ENCODE measurements at places on chromosomes 6 and 20.
A peak's percentile ranks its signal among the peaks of the same experiment; 100 is the strongest.

DNA sequence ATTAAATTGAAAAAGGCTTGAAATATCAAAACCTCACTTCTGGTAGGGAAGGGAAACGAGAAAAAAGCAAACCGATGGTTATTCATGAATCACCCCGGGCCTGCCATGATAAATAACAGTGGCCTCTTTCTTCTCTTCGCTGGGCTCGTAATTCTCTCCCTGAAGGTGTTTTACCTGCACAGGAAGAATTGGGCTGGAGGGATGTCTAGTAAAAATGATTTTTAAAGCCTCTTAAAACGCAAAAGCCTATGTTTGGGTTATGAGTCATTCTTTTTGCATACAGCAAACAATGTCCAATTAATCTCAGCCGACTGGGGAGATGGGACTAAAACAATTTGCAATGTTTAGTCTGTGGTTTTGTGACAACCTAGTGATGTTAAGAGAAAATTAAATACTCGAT, 16.8 kb downstream of the LINC00237 start:
- no peak for DNase-seq

GRCh38 chr6:4327841-4328240, 192.5 kb upstream of the ECI2 start:
- DNase-seq = no peak

- no peak for DNase-seq
Observed at GRCh38 chr6:21133901-21134300, 459.6 kb upstream of the SOX4 start.

DNA sequence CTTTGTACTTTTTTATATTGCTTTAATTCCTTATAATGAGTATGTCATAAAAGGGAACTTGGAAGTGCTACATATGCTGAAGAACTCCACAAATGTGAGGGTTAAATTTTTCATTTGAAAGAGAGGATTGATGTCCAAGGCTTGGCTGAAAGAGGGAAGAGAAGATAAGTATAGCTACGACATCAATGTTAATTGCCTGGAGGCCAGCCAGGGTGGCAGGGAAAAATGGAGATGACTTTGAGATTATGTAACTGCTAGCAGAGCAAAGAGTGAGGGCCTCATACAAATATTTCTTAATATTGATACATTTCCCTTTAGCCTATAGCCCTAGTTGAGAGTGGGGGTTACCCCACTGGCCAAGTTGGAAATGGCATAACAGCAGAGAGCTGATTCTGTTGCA, 24.8 kb upstream of the RIMS4 start:
- no peak for DNase-seq

DNA sequence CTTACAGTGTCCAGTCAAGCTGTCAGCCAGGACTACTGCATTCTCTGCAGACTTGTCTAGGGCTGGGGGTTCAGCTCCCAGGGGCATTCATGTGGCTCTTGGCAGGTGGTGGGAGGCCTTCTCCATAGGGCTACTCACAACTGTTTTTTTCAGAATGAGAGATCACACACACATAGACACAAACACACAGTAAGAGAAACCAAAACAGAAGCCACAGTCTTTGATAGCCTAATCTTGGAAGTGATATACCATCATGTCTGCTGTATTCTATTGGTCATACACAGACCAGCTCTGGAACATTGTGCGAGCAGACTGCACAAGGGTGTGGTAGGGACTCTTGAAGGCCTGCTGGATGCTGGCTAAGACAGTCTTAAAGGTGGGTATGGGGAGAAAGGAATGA, 13.5 kb downstream of the TMEM170B start:
- DNase-seq = no peak

DNA sequence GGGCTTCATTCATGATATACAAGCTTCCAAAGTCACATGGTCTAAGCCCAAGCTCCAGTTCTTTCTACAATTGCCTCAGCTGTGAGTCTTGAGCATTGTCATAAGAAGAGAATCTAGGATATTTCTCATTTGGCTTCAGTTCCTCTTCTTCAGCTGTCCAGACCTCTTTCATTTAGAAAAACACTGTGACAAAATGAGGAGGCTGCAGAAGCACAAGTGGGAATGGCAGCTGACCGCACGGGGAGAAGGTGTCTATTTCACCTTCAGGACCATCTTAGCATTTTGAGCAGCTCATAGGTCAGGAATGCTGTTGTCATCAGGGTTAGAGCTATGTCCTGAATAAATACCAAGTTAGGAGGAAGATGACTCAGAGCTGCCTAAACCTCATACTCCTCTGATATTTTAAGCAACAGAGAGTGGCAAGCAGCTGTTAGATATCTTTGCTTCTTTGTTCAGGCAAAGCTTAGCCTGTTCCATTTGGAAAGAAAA, 390.1 kb upstream of the CITED2 start:
- no peak for DNase-seq

- no peak for DNase-seq
Observed at GRCh38 chr6:78611886-78612480, 255.4 kb upstream of the IRAK1BP1 start.

- DNase-seq = no peak
Observed at GRCh38 chr6:155628306-155628705, 172.7 kb upstream of the NOX3 start.

- no peak for DNase-seq
Observed at GRCh38 chr20:44765701-44766347, 20.2 kb downstream of the KCNK15 start.

DNA sequence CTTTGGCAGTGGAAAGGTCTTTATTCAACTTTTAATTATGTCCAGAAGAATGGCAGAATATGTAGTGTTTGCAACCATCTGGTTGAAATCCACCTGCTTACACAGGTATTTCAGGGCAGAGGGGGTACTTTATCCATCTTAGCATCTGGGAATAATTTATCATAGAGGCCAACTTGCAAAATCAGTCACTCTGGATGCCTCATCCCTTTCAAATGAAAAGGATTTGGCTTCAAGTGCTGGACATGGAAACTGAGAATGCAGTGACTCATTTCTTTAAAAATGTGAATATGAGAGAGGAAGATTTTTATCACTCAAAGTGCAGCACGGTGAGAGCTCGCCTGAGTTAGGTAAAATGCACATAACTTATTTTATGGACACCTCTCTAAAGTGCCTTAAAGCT, 758.3 kb downstream of the KIF16B start:
- DNase-seq = no peak

DNA sequence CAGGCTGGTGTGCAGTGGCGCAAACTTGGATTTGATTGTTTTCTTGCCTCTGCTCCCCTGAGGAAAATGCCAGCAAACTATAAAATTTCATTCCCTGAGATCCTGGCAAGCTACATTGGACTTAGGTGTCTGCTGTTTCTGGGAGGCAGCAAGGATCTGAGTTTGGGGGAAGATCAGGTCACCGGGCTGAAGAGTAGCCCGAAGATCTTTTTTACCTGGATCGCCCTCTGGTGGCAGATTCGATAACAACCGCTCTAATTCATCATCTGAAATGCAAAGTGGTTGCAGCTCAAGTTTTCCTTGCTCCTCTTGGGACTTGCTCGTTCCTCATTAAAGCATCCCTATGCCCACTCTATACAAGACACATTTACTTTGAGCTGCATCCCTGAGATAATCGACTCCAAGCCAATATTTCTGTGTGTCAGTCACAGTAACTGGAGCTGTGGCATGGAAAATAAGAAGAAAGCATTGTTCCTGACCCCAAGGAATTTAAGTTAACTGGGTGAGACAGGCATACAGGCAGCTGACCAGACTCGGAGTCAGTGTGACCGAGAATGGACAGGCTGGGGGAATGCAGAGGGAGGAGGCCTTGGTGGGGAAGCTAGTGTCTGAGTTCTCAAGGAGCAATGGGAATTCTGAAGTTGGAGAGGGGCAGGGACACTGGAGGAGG, 131.8 kb upstream of the PROKR2 start:
- peak; percentile 10 for DNase-seq

- DNase-seq = no peak
Observed at GRCh38 chr6:17820055-17820454, 113.3 kb upstream of the NUP153 start.

DNA sequence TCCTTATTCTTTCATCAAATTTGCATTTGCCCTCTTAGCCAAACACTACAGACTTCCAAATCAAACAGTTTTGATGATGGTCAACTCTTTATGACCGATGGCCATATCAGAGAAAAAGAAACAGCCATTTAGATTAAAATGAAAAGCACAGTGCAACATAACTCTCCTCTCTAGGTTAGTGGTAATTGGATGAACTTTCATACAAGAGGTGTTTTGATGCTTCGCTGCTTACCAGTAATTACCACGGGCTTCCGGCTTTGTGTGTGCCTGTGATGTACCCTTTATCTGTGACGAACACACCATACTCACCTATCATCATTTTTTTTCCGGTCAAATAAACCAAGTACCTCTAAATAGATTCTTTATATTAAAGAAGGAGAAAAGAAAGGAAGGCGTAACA, 181.8 kb downstream of the FOXA2 start:
- DNase-seq = no peak

DNA sequence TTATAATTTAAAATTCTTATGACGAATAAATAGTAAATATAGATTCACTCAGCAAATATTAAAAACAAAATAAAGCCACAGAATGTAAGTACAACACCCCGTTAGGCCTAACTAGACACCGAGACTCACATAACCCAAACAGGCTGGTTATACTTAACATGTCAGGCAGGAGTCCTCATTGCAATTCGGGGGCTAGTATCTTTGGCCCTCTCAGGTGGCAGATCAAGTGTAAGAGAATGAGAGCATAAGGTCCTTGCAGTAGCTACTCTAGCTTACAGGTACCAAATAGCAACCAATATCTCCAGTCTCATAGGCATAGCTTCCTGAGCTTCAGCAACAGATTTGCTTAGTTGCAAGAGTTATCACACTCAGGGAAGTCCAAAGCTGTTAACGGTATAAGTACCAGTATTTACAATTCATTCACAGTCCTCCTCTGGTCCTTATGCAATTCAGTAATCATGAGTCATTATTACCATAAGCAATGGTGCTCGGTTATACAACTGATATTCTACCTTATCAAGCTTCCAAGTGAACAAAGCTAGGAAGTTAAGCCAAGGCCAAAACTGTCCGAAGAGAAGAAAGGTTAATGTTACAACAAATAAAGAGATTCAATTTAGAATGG, 20.1 kb downstream of the REV3L start:
- DNase-seq = no peak

DNA sequence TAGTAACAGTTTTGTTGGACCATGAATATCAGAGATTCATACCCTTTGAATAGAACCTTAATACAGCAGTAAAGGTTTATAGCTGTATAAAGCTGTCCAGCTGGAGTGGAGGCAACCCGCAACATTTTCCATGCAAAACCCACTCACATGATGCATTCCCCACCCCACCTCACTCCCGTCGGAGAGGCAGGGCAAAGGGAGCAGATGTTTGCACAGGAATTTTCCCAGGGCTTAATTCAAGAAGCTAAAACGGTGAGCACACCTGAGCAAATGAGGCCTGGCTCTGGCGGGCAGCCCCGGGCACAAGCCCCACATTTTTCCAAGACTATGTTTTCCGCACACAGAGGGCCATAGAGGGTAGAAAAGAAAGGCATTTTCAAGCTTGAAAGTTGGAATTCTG, 191.7 kb downstream of the FOXC1 start:
- no peak for DNase-seq

DNA sequence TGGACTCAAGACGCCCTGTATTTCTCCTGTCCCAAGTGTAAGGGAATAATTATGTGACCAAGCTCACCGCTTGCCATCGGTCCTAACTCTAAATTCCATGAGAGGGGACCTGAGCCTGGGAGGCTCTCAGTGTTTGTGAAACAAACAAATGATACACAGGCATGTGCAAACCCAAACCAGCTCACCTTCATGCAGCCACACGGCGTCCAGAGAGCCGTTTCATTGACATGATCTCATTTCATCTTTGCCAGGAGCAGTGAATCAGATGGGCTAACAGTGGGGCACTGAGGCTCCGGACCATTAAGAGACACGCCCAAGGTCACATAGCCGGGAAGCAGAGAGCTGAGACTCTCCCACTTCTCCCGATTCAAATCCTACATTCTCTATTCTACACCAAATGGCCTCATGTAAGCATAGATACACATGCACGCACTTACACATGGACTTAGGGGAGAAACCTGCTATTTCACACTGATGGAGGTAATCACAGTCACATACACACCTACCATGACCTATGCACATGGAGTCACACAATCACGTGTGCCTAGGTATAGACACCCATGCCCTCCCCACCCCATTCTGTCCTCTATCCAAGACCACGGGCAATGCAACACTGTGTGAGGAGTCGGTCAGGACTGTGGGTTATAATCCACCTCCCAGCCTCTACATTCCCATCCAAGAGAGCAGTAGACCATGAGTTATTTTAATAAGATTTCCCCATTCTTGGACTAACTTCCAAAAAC, 1.1 kb downstream of the BNIP5 start:
- no peak for DNase-seq

- no peak for DNase-seq
Observed at GRCh38 chr6:71387179-71387578, 98.6 kb downstream of the OGFRL1 start.

GRCh38 chr6:70390067-70390466, 23.2 kb upstream of the FAM135A start:
- no peak for DNase-seq

GRCh38 chr20:37393196-37393862, 47.4 kb downstream of the SRC start:
- DNase-seq = no peak

DNA sequence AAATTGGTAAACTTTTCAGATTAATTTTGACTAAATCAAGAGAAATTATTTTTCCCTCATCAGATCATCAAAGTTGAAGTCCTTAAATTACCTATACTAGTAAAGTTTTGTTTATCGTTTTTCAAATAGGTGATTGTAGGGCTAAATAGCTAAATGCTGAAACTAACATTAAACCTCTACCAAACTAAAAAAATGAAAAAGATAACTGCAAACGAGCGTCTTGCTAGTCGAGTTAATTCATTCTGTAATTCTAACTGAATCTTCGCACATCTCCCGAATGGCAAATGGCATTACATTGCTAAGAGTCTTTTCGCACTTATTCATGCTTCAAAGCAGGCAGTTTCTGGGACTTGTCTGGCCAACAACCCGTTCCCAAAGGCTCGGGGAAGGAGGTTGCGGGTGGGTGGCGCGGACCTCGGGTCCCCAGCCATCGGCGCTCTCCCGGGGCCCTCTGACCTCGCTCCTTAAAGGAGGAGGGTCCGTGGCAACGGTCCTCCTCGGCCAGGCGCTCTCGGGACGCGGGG, 43.8 kb downstream of the POPDC3 start:
- no peak for DNase-seq

DNA sequence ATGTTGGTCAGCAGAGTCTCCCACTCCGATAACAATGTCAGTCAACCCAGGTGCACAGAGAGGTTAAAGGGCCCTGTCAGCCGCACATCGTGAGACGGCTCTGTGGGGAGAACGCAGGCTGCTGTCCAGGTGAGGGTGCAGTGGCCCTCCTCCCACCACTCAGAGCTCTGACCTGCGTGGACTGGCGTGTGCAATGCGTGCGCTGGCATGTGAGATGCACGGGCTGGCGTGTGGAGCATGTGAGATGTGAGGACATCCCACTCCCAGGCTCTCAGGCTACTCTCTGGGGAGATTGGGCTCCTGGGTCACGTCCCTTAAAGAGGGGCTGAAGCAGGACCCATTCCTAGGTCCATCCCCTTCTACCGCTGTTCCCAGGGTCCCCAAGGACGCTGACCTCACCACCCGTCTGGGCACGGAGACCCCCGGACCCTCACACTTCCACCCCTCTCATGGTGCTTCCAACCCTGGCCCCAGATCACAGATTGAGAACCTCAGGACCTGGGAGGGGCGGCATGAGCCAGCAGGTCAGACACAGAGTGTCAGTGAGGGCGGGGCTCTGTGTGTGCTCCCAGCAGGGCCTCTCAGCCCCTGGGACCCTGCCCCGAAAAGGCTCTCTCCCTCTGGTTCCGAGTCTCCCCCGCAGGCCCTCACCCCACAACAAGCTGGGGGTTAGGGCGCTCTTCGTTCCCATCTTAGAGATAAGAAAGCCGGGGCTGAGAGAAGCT, 8.6 kb upstream of the FRMD1 start:
- no peak for DNase-seq

GRCh38 chr20:38252292-38253288, 7.9 kb downstream of the KIAA1755 start:
- DNase-seq = no peak
